ENCODE measurements at places on chromosomes 4 and X. TPM values are rescaled to one million over a fixed set of nuclear protein-coding genes. Genes with fewer than 3 reads are reported as not detected.
A peak's percentile ranks its signal among the peaks of the same experiment; 100 is the strongest.

DNA sequence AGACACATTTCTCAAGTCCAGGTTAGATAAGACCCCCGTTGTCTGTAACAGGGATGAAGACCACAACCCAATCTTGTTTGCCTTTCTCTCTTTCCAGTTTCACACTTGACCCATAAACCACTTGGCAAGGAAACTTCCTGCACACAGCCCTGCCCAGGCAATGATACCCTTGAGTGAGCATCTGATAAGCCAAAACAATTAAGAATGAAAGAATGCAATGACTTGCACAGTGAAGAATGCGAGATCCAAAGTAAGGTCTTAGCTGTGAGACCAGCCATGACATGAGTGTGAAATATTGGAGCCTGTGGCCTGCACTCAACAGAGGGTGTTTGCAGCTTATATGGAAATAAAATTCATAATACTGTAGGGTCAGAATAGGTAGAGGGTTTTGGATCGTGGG, 37.9 kb upstream of the MXRA5 start:
- H3K4me3 ChIP-seq: no peak overlapping the region
- DNase-seq: no peak
- H3K27ac ChIP-seq: no peak overlapping the region
- no peaks in the 10 kb centered on the region for H3K4me1 ChIP-seq

DNA sequence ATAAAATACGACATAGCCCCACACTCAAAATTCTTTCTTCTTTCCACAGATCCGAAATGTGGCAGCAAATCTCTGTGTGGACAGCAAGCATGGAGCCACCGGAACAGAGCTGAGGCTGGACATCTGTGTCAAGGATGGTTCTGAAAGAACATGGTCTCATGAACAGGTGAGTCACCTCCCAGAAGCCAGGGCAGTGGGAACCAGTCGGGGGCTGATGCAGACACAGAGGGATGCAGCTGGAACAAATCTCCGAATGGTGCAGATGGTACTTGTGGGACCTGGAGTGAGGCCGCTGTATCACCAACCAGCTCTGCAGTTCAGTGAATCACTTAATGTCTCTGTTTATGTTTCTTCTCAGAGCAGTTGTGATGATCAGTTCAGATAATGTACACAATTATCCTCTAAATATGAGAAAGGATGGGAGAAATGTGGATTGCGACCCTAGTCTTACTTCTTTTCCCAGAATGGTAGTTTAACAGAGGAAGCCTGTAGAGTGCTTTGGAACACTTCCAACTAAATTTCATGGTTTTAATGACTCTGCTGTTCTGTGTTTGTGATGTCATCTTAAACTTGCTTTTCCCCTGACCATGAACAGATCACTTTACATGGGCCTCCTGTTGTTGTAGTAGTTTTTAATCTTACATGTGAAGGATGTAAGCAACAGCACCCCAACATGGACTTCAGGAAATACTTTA, 159.3 kb upstream of the GALNT7 start:
- no peaks in the 10 kb centered on the region for H3K27me3 ChIP-seq
- no peaks in the 10 kb centered on the region for H3K4me1 ChIP-seq
- no peak overlapping the region for H3K27ac ChIP-seq
- DNase-seq: no peak

DNA sequence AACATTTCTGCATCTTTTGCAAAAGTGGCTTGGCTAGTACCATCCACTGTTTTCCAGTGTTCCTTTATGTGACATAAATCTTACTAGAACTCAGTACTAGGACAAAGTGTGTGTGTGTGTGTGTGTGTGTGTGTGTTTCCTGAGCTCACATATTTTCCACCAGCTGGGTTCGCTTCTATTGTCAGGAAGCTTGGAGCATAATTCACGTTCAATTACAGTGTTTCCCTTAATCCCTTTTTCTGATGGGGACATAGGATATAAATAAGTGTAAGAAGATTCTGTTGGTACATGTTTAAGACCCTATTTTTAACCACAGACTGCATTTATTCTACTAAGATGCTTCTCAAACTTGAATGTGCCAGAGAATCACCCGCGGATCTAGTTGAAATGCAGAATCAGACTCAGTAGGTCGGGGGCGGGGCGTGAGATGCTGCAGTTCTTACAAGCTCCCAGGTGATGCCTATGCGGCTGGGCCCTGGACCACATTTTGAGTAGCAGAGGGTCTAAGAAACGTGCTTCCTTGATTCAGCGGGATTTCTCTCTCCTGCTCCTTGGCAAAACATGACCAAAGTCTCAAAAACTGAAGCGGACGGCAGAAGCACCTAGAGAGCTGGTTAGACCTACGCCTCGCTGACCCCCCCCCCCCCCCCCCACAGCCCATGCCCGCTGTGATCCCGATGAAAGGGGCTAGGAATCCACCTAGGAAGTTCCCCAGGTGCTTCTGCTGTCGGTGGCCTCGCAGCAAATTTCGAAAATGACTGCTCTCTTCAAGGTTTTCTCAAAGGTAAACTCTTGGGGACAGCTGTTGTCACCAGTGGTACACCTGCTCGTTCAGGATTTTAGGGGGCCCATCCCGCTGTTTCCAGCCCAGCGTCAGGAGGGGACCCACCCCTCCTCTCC, 797 bp downstream of the CD99L2 start:
- H3K36me3 ChIP-seq: no peaks in the 10 kb centered on the region
- no peaks in the 10 kb centered on the region for H3K27me3 ChIP-seq
- peak overlapping the region; percentile 92 for H3K27ac ChIP-seq
- peaks cover 4% of the 10 kb centered on the region for H3K4me1 ChIP-seq

DNA sequence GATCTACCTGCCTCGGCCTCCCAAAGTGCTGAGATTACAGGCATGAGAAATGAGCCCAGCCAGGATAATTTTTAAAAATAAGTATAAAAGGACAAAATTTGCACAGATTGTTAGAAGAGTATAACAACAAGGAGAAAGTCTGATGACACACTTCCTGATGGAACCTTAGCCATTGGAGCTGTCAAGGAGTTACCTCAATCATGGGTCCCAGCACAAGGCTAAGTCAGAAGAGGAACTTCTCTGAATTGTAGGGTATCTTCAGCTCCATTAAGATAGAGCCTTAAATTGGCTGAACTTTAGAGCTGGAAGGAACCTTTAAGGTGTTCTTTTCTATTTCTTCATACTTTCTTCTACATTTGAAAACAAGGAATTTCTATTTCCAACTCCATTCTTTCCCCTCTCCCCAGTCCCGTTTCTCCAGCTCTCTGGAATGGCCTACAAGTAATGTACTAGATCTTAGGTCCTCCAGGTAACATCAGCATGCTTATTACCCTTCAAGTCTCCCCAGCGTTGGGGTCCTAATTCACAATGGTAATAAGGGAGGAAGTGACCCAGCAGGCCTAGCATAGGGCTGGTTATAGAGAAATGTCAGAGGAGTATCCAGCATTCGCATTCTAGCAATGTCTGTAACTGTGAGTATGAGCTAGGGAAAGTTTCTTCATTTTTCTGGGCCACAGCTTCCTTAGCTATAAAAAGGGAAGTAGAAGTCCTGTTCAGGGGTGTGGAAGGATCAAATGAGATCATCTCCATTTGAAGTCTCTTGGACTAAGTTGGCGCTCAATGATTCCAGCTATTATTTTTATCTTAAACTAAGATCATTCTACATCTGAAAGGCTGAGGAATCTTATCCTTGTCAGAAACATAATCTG, 18.5 kb upstream of the RBPJ start:
- no peaks in the 10 kb centered on the region for H3K36me3 ChIP-seq
- no peak overlapping the region for H3K27ac ChIP-seq
- H3K4me1 ChIP-seq: no peaks in the 10 kb centered on the region
- no peak overlapping the region for H3K4me3 ChIP-seq
- H3K27me3 ChIP-seq: no peaks in the 10 kb centered on the region
- no peak for DNase-seq

- H3K27ac ChIP-seq: no peak overlapping the region
- H3K36me3 ChIP-seq: no peaks in the 10 kb centered on the region
- H3K27me3 ChIP-seq: no peaks in the 10 kb centered on the region
- no peak for DNase-seq
- H3K4me1 ChIP-seq: no peaks in the 10 kb centered on the region
- H3K4me3 ChIP-seq: no peak overlapping the region
Observed at GRCh38 chr4:166198041-166198440, 325.0 kb downstream of the TLL1 start.

- H3K4me3 ChIP-seq: peak overlapping the region; percentile 55
- no peaks in the 10 kb centered on the region for H3K4me1 ChIP-seq
- H3K27ac ChIP-seq: no peak overlapping the region
- no peaks in the 10 kb centered on the region for H3K36me3 ChIP-seq
- DNase-seq: no peak
Observed at GRCh38 chr4:153789741-153790499, 1.0 kb upstream of the SFRP2 start.

GRCh38 chr4:153141238-153141637, 63.0 kb upstream of the TRIM2 start:
- no peak overlapping the region for H3K27ac ChIP-seq
- H3K4me1 ChIP-seq: peaks cover 6% of the 10 kb centered on the region
- no peak for DNase-seq
- no peak overlapping the region for H3K4me3 ChIP-seq
- H3K27me3 ChIP-seq: no peaks in the 10 kb centered on the region

The G6PD gene
- 7.6 TPM for total RNA-seq

The FHL1 gene
- 6,286 TPM for total RNA-seq

The SAGE1 gene
- total RNA-seq: not detected

The OCIAD2 gene
- 2.8 TPM for total RNA-seq
